ENCODE measurements at places on chromosomes 1 and 21.

DNA sequence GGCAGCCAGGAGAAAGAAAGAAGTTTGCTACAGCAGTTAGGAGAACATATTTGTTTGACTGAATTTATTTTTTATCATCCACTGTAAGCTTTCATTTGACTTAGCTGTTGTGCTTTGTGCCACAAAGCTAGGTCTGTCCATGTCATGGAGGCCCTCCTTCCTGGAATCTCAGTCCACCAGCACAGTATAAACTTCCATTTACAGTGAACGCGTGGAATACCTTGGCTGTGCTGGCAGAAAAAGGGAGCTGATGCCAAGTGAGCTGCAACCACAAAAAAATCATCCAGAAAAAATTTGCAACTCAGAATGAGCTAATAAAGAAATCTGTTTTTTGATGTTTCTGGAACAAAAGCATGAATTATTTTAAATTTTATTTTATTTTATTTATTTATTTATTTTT lies 72.6 kb downstream of the ATP6V1G3 start:
- DNase-seq: no peak

DNA sequence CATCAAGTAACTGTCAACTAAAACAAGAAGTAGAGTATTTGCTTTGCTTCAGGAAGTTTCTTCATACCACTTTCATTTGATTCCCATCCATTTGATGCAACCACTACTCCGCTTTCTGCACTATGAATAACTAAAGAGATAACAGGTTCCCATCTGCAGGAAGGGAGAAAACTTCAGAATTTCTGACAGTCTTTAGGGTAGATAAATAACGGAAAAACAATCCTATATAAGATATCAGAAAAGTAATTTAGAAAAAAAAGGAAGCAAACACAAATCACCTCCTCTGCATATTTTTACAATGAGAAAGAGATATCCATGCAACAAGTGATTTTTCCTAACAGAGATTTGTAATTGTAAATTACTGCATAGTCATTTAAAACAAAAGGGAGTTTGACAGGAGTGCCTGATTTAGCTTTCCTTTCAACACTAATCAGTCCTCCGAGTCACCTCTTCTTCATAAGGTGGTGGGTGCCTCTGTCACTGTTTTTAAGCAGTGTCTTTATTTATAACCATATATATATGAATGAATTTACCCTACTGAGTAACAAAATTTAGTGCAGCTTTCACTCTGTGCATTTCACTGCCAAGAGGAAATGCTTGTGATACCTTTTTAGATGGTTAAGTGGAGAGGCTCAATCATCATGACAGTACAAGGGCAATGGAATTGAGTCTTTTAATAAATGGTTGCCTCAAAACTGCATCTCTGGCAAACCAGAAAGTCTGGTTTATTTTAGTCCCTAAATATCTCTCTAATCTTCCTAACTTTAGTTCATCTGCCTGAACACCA lies 1920.4 kb downstream of the MRPL39 start:
- DNase-seq: no peak

DNA sequence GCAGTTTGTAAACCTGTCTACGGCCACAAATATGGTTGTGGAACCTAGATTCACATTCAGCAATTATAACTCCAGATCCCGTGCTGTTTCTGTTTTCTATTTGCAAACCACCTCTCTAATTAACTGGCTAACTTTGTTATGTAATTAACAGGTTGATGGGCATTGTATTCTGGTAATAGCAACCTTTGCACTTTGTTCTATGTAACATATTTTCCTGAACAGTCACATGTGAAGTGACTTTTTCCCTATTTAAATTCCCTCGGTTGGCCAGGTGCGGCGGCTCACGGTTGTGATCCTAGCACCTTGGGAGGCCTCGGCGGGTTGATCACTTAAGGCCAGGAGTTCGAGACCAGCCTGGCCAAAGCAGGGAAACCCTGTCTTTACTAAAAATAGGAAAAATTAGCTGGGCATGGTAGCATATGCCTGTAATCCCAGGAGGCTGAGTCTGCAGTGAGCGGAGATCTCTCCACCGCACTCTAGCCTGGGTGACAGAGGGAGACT lies 1.4 kb downstream of the ACADM start:
- DNase-seq: no peak

GRCh38 chr1:14261395-14261794 lies 337.1 kb upstream of the KAZN start:
- DNase-seq: no peak

GRCh38 chr1:42423681-42424080 lies 32.1 kb downstream of the ZMYND12 start:
- DNase-seq: no peak

GRCh38 chr1:205665201-205666045 lies 14.9 kb downstream of the SLC45A3 start:
- DNase-seq: no peak

GRCh38 chr1:44406737-44407429 lies 1.8 kb downstream of the RNF220 start:
- DNase-seq: no peak

DNA sequence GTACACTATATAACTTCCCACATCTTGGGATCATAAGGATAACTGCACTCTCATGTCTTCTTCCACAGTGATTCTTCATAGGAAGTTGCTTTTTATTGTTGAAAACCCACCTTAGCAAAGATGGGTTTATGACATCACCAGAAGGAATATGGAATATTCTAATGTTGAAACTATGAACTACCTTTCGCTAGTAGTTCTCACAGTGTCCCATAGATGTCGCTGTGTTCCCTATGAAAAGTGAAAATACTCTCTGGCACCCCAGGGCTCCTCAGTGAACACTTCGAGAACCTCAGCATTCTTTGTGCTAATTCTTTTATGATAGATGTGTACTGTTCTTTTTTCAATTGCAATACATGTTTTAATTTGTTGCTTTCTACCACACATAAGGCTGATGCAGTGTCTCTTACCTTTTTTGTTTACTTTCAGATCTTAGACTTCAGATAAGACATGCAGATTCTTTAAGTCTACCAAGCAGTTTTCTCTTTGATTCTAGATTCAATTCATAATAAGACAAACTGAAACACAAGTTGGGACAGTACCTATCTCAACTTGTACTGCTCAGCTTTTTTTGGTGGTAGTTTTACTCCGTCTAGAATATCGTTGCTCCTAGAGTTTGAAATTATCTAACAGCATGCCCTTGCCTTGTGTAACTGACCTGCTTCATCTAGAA lies 90.8 kb downstream of the GTF2B start:
- DNase-seq: peak; percentile 8

GRCh38 chr21:33762803-33763581 lies 120.7 kb downstream of the ITSN1 start:
- no peak for DNase-seq

DNA sequence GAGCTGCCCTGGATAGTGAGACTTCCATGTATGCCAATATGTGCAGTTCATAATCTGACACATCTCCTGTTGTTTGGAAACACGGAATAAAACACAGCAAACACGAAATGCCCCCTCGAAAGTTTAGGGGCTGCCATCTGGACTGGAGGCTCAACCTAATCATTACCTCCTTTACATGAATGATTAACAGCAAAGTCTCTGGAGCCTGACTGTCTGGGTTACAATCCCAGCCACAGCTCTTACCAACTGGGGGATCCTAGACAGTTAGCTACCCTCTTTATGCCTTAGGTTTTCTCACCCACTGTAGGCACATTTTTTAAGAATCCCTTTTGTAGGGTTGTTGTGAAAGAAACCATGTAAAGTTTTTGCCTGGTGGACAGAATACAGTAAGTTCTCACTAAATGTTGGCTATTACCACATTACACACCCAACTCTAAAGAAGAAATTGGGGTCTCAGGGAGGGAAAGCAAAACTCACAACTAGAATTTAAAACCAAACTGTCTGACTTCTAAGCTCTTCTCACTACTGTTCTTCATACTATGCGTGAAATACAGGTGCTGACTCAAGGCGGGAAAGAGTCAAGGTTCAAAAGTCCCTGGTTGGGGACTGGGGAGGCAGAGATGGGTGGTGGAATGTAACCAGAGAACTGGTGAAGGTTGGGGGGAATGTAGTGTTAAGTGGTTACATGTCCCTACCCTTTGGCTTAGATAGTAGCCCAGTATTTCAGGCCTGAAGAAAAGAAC lies 24.2 kb downstream of the CYP4A22 start:
- DNase-seq: no peak

DNA sequence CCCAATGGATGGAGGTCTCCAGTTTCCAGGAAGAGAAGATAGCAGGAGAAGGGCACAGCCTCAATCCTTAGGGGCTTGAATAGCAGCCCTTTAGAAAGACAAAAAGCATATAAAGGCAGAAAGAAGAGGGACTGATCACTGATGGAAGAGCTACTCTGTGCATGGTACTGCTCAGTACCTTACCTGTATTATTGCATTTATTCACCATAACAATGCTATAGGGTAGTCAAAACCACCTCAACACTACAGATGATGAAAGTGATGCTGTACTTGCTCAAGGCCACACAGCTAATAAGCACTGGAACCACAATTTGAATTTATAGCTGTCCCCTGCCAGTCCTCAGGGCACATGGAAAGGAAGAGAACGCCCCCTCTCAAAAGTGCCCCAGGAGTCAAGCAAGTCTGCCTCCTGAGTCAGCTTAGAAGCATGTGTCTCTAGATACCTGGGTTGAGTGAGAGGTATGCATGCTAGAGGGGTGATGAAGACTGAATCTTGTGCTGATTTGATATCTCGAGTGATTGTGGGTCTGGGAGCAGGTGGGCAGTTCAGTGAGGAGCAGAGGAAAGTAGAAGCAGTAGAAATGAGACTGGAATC lies 13.6 kb downstream of the DDAH1 start:
- DNase-seq: no peak

- DNase-seq: no peak
These were observed 217.6 kb upstream of the SAMSN1 start for GRCh38 chr21:14763695-14764064.

GRCh38 chr1:54326543-54327385 lies 79.4 kb downstream of the SSBP3 start:
- no peak for DNase-seq

DNA sequence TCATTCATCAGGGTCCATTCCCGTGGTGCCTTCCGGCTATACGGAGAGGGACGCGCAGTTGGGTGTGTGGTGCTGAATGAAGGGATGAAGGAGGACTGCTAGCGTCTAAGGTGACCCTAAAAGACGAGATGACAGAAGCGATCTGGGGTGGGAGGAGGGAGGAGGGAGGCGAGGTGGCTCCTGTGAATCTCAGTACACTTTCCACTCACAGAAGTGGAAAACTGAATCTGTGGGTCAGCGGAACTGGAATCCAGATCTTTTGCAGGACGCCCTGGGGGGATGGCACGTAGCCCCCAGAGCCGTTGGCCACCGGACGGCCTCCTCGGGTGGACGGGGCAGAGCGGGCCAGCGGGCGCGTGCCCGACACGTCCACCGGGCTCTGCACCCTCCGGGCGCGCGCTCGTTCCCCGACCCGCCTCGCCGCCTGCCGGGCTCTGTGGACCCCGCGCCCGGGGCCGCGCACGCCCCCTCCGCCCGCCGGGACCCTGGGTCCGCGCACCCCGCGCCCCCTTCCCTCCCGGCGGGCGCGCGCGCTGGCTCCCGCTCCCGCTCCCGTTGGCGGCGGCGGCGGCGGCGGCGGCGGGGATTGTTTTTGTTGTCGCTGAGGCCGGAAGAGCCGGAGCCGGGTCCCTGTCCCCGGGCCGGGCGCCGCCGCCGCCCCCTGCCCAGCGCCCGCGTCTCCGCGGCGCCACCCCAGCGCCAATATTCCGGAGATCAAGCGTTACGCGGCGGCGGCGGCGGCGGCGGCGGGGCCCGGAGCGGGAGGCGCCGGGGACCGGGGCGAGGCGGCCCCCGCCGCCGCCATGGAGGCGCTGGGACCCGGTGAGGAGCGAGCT lies at the start of gene AGO4:
TSS of gene AGO4 (plus strand) at position 403 of the 836 bp plus-strand sequence. CDS start at position 804, 401 bp downstream.
- no peak for DNase-seq

DNA sequence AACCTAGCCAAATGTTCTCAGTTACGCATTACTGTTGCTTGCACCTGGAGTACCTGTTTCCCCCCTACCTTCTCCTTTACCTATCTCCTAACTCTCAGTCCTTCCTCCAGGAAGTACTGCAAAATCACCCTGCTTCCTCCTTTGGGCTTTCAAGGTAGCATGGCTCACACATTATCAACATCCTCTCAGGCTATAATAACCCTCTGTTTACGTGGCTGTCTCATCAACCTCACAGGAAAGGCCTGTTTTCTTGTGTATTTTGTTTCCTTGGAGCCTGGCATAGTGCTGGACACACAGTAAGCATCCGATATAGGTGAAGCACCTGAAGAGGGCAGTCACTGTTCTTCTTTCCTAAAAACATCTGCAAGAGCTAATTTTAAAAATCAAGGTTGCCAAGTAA lies 32.7 kb upstream of the ANGPTL7 start:
- no peak for DNase-seq

DNA sequence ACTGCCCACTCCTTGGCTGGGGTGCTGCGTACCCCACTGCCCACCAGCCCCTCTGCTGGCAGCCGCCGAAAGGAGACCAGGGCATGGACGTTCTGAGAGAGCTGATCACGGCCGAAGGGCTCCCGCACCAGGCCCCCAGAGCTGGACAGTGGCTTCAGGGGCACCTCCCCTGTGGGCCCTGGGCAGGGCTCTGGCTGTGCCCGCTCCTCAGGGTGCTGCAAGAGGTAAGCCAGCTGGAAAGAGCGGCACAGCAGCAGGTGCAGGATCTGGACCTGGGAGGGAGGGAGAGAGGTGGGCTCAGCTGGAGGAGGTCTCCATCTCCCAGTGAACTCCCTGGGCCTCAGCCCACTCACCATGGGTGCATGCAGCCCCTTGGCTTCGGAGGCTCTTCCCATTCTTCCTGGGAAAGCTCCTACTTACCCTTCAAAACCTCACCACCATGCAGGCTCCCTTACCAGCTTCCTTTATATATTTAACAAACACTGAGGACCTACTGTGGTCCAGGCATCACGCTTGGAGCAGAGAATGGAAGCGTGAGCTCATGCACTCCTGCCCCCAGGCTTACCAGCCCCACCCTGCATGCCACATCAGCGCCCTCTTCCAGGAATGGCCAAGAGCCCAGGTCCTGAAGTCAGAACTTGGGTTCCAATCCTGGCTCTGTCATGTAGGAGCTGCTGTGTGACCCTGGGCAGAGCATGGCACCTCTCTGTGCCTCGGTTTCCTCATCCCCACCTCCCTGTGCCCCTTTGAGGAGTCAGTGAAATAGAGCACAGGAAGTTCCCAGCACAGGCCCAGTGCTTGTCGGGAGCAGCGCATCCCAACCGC lies 6.8 kb upstream of the KIF17 start:
- no peak for DNase-seq

DNA sequence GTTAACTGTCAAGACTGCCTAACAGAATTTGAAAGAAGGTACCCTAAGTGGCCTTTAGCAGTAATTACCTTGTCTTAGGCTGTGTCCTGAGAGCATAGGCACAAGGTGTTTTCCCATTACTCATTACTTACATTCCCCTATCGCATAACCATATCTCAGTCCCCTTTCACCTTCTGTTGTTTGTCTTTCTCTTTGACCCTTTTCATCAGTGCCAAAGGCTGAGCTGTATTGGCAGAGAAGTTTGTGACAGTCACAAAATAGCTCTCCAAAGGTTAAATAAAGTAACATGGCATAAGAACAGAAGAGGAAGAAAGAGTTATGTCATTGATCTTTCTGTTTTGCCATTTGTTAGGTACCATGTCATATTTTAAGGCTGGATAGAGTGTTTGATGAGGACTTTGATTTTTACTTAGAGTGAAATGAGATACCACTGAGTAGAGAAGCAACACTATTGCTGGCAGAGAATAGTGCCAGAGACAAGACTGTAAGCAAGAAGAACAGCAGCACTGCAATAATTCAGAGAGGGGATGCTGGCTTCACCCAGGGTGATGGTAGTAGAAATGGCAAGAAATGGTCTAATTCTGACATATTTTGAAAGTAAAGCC lies 497.8 kb downstream of the TTLL7 start:
- DNase-seq: no peak

- DNase-seq: no peak
These were observed 69.3 kb downstream of the RPS6KA1 start for GRCh38 chr1:26598890-26599289.

GRCh38 chr1:9164919-9165318 lies 36.0 kb upstream of the GPR157 start:
- DNase-seq: no peak

All from effector memory CD4-positive, alpha-beta T cell (primary cell).